ENCODE measurements at places on chromosomes 11 and 22. TPM values are rescaled to one million over a fixed set of nuclear protein-coding genes. Genes with fewer than 3 reads are reported as not detected.

Gene BBS1
- total RNA-seq = 24.7 TPM

Gene CALCA
- not detected for total RNA-seq

Gene TBX10
- total RNA-seq = not detected

Gene RAB3IL1
- 8.7 TPM for total RNA-seq

Gene PRR5L
- 2.5 TPM for total RNA-seq

Gene HTR3B
- not detected for total RNA-seq

Gene OR8D4
- total RNA-seq = not detected
